ENCODE measurements at places on chromosomes 3 and 15. TPM values are rescaled to one million over a fixed set of nuclear protein-coding genes. Genes with fewer than 3 reads are reported as not detected.

HGD gene
- total RNA-seq, result not detected

ZNF502 gene
- 3.9 TPM for total RNA-seq

GRCh38 chr3:129015388-129016105, 14.4 kb downstream of the EFCC1 start:
- no peak for DNase-seq

GRCh38 chr15:56534728-56535127, 69.8 kb upstream of the MNS1 start:
- no peak for DNase-seq

DNA sequence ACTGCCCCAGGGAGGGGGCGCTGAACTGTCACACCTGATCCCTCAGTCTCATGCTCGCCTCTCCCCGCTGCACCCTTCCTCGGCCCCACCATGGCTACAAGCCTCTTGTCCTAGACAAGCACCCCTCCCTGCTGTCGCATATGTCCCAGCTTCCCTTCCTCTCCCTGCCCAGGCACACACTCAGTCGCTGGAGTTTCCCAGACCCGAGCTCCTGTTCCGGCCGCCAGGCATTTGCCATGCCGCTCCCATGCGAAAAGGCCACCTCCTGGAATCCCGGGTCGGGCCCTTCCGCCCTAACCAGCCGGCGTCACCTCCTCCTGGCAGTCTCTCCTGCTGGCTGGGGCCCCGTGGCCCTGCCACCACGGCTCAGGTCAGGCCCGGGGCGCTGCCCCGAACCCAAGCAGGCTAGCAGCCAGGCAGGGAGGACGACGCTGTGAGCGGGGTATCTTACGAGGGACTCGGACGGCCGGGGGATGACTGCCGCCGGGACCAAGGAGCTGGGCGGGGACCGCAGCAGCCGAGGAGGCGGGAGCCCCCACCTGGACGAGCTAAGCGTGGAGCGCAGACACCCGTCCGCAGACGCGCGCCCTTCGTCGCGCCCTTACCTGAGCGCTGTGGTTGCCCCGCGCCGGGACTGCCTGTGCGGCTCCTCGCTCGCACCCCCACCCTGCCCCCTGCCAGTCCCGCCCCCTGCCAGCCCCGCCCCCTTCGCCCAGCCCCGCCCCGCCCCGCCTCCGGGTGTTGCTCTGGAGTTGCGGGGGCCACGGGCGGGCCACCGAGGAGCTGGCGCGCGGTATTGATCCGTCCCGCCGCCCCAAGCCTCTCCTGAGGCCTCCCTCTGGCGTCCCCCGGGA, at the start of gene ALS2CL:
ALS2CL (minus strand) TSS at position 642 of the 854 bp plus-strand sequence. CDS start 4,239 bp downstream, outside the sequence.
- peak; percentile 76 for DNase-seq

- DNase-seq, result no peak
Observed at GRCh38 chr3:170038434-170039110, 777 bp downstream of the GPR160 start.

All from foreskin keratinocyte (primary cell).